Aorta (tissue), 5 donors: ENCODE measurements at places on chromosomes 6 and 20.
A peak's percentile ranks its signal among the peaks of the same experiment; 100 is the strongest.

DNA sequence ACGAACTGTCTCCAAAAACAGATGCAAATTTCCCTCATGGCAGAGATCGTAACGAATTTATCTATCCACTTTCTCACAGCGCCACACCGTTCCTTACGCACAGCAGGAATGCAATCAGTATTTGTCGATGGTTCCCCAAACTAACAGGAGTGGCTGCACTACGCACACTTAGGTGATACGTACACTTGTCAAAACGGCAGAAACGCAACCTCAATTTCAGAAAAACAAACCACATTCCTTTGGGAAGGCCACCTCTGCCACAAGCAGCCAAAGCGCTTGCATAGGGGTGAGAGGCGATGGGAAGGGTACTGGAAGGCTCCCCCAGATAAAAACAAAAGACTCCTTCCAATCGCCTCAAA, 638 bp downstream of the MDN1 start:
- no peak for DNase-seq

- no peak for DNase-seq
Measured at GRCh38 chr6:89146718-89147700, 1.2 kb downstream of the PM20D2 start.

DNA sequence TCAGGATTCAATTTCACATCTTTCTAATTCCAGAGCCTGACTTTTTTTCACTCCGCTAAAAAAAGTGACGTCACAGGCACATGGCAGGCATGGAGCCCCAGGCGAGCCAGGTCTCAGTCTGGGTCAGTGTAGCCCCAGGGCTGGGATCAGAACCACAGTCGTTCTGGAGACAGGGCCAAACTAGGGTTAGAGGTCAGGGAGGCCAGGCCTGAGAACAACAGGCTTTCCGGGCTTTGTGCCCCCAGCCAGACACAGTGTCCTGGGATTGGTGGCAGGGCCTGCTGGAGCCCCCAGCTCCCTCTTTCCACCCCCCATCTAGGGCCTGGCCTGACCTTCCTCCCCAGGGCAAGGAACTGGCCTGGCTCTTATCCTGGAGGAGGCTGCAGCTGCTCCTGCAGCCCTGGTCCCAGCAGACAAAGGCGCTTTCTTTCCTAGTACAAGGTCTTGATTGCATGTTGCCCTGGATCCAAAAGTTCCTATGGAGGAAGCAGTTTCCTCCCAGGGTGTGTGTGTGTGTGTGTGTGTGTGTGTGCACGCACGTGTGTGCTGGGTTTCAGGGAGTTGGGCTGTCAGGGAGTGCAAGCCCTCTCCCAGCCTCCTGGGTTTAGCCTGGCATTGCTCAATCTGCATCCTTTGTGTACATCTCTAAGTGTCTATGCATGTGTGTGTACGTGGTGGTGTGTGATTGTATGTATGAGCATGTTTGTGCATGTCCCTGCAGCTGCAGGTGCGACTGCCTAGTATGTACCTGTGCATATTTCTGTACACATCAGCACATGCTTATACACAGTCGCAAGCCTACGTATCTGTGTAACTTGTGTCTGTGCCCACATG, 26.5 kb upstream of the EMILIN3 start:
- no peak for DNase-seq

DNA sequence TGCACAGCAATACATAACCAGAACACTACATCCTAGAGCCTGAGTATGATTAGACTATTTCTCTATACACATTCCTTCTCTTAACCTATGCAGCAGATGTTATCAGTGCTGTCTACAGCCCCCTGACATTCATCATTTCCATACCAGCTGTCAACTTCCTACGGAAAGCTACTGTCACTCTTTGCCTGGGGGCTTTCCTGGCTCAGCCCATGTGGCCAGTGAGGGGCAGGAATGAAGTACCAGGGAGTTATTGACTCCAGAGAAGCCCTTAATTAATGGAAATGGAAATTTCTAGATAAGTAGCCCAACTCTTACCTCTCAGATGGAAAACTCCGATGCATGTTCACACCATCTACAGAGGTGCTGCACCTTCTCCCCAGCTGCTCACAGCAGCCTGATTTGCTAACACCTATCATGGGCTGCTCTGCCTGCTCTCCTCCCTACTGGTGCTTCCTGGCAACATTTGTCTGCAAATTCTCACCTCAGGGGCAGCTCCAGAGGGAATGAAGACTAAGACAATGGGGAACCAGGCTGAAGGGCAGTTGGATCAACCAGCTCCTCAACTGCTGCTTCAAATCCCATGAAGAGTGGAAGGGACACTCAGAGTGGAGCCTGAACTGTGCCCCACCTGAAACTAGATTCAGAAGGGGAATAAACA, 59.6 kb downstream of the LINC00237 start:
- DNase-seq = no peak

DNA sequence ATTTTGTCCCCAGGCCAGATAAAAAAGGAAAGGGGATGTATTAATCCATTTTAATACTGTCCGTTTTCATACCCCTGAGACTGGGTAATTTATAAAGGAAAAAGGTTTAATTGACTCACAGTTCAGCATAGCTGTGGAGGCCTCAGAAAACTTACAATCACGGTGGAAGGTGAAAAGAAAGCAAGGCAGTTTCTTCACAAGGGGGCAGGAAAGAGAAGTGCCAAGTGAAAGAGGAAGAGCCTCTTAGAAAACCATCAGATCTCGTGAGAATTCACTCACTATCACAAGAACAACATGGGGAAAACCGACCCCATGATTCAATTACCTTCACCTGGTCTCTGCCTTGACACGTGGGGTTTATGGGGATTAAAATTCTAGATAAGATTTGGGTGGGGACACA, 152.5 kb downstream of the IBTK start:
- DNase-seq = no peak

DNA sequence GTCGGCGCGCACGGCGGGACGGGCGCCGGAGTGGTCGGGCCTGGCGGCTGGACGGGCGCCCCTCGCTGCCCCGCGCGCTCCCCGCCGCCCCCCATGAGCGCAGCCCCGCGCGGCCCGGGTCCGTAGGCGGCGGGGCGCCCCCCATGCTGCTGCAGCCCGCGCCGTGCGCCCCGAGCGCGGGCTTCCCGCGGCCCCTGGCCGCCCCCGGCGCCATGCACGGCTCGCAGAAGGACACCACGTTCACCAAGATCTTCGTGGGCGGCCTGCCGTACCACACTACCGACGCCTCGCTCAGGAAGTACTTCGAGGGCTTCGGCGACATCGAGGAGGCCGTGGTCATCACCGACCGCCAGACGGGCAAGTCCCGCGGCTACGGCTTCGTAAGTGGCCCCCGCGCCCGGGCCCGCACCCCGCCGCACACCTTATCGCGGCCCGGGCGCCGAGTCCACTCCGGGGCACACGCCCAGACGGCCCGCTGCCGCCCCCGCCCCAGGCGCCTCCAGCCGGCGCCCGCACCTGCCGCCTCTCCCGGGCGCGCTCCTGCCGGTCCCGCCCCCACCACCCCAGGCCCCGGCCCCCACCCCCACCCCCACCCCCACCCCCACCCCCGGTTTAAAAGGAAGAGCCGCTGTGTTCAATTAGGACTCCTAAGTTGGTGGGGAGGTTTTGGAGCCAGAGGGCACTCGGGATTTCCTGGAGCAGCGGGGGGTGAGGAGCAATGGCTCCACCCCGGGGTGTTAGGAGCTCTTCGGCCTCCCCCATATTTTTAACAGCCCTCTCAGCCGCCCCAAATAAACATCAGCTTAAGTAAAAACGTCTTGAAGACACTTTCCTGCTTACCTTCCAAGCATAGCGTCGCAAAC, 474 bp downstream of the RBM38 start:
- peak; percentile 79 for DNase-seq

DNA sequence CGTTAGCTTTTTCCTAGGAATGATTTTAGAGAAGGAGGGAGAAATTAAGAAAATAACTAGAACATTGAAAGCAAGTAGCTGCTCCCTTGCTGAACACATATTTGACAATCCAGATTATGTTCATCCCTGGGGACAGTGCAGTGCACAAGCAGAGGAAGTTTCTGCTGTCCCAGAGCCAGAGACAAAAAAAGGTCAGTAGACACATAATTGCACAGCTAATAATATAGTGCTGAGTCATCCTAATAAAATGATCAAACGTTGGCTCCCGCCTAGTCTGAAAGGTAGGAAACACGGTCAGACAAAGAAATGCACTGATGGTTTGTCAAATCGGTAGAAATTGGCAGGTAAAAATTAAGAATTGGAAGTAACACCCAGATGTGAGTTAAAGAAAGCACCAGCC, 21.7 kb upstream of the SSTR4 start:
- DNase-seq = no peak
